ENCODE measurements at places on chromosomes 7 and 10. TPM values are rescaled to one million over a fixed set of nuclear protein-coding genes. Genes with fewer than 3 reads are reported as not detected.
A peak's percentile ranks its signal among the peaks of the same experiment; 100 is the strongest.

GRCh38 chr10:15067154-15067553 lies 21.4 kb downstream of the ACBD7 start:
- H3K36me3 ChIP-seq = no peaks in the 10 kb centered on the region
- no peak overlapping the region for H3K4me3 ChIP-seq
- DNase-seq = no peak
- H3K27ac ChIP-seq = no peak overlapping the region
- no peaks in the 10 kb centered on the region for H3K27me3 ChIP-seq
- H3K4me1 ChIP-seq = no peaks in the 10 kb centered on the region

- no peak overlapping the region for H3K27ac ChIP-seq
- no peak overlapping the region for H3K4me3 ChIP-seq
- no peak for DNase-seq
- no peaks in the 10 kb centered on the region for H3K36me3 ChIP-seq
- H3K4me1 ChIP-seq = no peaks in the 10 kb centered on the region
Observed at GRCh38 chr7:105906695-105907094, 30.3 kb upstream of the ATXN7L1 start.

The CCDC71L gene
- 70.9 TPM for total RNA-seq

DNA sequence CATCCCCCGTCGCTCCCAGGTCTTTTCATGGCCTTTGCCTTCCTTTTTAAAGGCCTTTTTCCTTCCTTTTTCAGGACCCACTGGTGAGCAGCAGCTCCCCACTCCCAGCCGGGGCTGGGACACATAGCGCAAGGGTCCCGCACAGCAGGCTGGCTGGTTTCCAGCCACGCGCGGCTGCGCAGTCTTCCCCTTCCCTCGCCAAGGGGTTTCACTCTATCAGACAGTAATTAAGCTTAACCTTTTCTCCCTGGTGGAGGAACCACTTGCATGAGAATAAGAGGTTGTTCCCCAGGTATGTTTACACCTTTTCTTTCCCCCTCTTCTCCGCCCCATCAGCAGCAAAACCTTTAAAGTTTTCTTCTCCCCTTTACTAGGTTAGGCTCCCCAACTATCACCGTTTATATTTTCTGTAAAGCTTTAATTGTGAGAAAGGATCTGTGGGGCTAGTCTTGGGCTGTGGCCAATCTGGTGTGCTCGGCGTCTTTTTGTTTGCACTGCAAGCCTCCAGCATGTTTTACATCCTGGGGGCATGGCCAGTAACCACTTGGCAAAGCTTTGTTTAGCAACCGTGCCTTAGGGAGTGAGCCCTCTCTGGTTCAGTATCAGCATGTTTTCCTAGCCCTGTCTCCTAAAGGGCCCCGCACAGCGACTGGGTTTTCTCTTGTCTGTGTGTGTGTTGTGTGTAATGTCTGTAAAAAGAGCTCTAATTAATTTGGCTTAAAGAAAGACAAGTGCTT lies 219.6 kb downstream of the PHF14 start:
- H3K36me3 ChIP-seq = no peaks in the 10 kb centered on the region
- no peak for DNase-seq
- no peak overlapping the region for H3K4me3 ChIP-seq
- H3K4me1 ChIP-seq = no peaks in the 10 kb centered on the region
- H3K27me3 ChIP-seq = no peaks in the 10 kb centered on the region

The JAZF1 gene
- total RNA-seq = 22.4 TPM

The ITGA8 gene
- total RNA-seq = 18.8 TPM

The COL17A1 gene
- total RNA-seq = 1.8 TPM

DNA sequence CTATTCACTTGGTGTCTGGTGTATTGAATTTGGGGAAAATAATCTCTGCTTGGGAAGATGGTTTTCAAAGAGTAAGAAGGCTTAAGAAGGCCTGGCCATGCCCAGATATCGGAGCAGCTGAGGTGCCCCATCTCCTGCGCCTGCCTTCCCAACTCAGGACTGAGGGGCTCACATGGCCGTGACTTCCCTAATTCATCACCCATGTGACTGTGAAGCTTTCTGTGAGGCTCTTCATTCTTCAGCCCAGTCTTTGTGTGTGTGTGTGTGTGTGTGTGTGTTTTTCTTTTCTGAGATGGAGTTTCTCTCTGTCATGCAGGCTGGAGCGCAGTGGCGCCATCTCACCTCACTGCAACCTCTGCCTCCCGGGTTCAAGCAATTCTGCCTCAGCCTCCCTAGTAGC lies 53.2 kb downstream of the PROSER2 start:
- no peak overlapping the region for H3K27ac ChIP-seq
- peak; percentile 23 for DNase-seq
- H3K27me3 ChIP-seq = no peaks in the 10 kb centered on the region
- H3K4me3 ChIP-seq = no peak overlapping the region

GRCh38 chr10:101856626-101857025 lies 13.0 kb upstream of the KCNIP2 start:
- no peak overlapping the region for H3K4me3 ChIP-seq
- peaks cover 15% of the 10 kb centered on the region for H3K4me1 ChIP-seq
- DNase-seq = no peak
- H3K36me3 ChIP-seq = peaks cover 31% of the 10 kb centered on the region

GRCh38 chr7:108464743-108465142 lies 8.5 kb upstream of the NRCAM start:
- no peak for DNase-seq
- H3K27ac ChIP-seq = no peak overlapping the region
- no peaks in the 10 kb centered on the region for H3K36me3 ChIP-seq
- H3K4me1 ChIP-seq = peaks cover 5% of the 10 kb centered on the region

The EPO gene
- total RNA-seq = not detected

The AS3MT gene
- 19.0 TPM for total RNA-seq

GRCh38 chr7:157679607-157680006 lies 342.8 kb downstream of the DNAJB6 start:
- peak; percentile 62 for DNase-seq
- no peak overlapping the region for H3K27ac ChIP-seq
- H3K27me3 ChIP-seq = peaks cover 100% of the 10 kb centered on the region
- no peaks in the 10 kb centered on the region for H3K36me3 ChIP-seq

GRCh38 chr10:129507216-129507889 lies 40.3 kb downstream of the MGMT start:
- no peaks in the 10 kb centered on the region for H3K4me1 ChIP-seq
- no peaks in the 10 kb centered on the region for H3K27me3 ChIP-seq
- no peak overlapping the region for H3K27ac ChIP-seq

DNA sequence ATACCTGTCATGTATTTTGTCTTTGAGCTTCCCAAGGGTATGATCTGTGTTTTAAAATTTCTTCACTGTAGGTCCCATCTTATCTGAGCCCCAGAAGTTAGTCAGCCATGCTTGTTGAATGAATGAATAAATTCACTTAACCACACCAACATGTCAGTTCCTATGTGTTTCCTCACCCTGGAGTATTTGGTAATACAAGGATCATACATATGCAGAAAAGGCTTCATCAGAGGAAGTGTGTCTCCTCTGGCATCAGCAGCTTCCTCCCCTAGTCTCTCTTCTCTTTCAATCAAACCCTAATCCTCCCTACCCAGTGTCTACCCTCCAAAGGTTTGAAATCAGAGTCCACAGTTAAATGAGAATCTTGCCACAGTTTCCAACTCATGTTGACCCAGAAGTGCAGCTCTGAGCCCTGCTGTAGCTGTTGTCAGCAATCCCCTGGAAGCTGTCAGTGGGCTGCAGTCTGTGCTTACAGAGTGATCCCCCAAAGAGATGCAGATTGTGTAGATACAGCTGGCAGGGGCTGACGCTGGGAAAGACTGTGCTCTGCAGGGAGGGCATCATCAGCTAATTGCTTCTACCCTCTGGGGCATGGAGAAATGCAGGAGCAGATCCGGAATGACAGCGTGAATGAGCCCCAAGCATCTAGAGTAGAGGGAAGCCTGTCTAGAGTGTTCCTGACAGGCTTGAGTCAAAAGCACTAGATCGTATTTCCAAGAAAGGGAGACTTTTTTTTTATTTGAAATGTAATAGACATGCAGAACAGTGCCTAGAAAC lies 105.0 kb upstream of the WDR11 start:
- H3K27me3 ChIP-seq = no peaks in the 10 kb centered on the region
- no peak overlapping the region for H3K27ac ChIP-seq
- H3K4me1 ChIP-seq = peaks cover 6% of the 10 kb centered on the region
- DNase-seq = no peak

- H3K27me3 ChIP-seq = no peaks in the 10 kb centered on the region
- no peak overlapping the region for H3K4me3 ChIP-seq
- no peaks in the 10 kb centered on the region for H3K4me1 ChIP-seq
- no peaks in the 10 kb centered on the region for H3K36me3 ChIP-seq
- no peak for DNase-seq
Observed at GRCh38 chr7:78967046-78967445, 486.4 kb downstream of the MAGI2 start.

DNA sequence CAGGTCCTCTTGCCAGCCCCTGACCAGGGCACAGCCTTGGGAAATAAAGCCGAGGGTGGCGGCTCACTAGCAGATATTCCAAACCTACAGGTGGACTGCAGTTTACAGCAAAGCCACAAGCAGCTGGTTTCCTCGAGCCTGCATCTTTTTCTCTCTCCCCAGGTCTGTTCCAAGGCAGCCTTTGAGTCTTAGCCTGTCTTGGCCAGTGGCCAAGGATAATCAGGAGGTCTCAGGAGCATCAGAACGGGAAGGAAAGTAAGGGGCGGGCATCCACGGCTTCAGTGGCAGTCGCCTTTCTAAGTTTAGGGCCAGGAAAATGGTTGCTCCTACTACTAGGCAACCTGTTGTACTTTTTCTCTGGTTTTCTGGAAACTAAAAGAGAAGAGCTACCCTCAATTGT lies 219.7 kb upstream of the ZMIZ1 start:
- H3K27ac ChIP-seq = no peak overlapping the region
- H3K36me3 ChIP-seq = no peaks in the 10 kb centered on the region

The GFRA1 gene
- 36.5 TPM for total RNA-seq

- H3K36me3 ChIP-seq = no peaks in the 10 kb centered on the region
- no peak overlapping the region for H3K4me3 ChIP-seq
- no peaks in the 10 kb centered on the region for H3K27me3 ChIP-seq
- no peak for DNase-seq
- H3K27ac ChIP-seq = no peak overlapping the region
Observed at GRCh38 chr7:78134256-78134655, 335.7 kb downstream of the PHTF2 start.

GRCh38 chr7:106616708-106617051 lies 44.3 kb downstream of the CCDC71L start:
- no peak for DNase-seq
- no peaks in the 10 kb centered on the region for H3K27me3 ChIP-seq
- H3K27ac ChIP-seq = no peak overlapping the region
- peaks cover 9% of the 10 kb centered on the region for H3K4me1 ChIP-seq

- H3K27ac ChIP-seq = no peak overlapping the region
- peaks cover 46% of the 10 kb centered on the region for H3K27me3 ChIP-seq
- no peaks in the 10 kb centered on the region for H3K36me3 ChIP-seq
- no peak overlapping the region for H3K4me3 ChIP-seq
- H3K4me1 ChIP-seq = peaks cover 13% of the 10 kb centered on the region
Observed at GRCh38 chr7:128904381-128905197, 5.9 kb downstream of the KCP start.

GRCh38 chr10:47458466-47459154 lies 25.3 kb downstream of the ANXA8 start:
- H3K4me3 ChIP-seq = no peak overlapping the region
- H3K27me3 ChIP-seq = no peaks in the 10 kb centered on the region
- H3K36me3 ChIP-seq = no peaks in the 10 kb centered on the region
- DNase-seq = no peak
- H3K4me1 ChIP-seq = no peaks in the 10 kb centered on the region

The GPR37 gene
- total RNA-seq = 5.1 TPM

DNA sequence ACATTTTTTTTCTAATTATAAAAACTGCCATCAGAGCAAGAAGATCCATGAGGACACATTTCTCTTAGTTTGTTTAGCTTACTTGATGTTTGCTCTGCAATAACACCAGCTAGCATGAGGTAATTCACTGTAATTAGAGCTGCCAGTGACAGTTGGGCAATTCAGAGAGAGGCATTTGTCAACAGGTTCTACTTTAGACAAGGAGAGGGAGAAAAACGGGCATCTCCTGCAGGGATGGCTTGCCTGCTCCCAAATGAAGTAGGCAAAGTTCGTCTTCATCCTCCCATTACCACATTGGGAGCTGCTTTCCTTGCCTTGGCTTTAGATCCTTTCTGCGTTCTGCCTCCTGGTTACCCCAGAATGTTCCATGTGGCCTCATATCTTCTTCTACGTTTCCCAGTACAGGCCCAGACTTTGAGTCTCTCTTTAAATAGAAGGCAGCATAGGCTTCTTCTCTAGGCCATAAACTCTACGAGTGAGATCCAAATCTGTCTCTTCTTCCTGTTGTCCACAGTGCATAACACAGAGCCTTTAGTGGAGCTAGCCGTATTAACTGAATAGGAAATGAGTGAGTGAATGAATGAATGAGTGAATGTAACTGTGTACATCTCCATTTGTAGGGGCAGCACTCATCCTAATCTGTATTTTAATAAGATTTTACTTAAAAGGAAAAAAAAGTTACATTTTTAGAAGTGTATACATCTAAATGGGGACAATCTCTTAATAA lies 21.2 kb downstream of the ASB15 start:
- H3K36me3 ChIP-seq = no peaks in the 10 kb centered on the region

- no peaks in the 10 kb centered on the region for H3K4me1 ChIP-seq
- H3K4me3 ChIP-seq = no peak overlapping the region
- H3K27me3 ChIP-seq = no peaks in the 10 kb centered on the region
- no peaks in the 10 kb centered on the region for H3K36me3 ChIP-seq
- DNase-seq = no peak
Observed at GRCh38 chr7:83466956-83467355, 182.0 kb downstream of the SEMA3E start.

DNA sequence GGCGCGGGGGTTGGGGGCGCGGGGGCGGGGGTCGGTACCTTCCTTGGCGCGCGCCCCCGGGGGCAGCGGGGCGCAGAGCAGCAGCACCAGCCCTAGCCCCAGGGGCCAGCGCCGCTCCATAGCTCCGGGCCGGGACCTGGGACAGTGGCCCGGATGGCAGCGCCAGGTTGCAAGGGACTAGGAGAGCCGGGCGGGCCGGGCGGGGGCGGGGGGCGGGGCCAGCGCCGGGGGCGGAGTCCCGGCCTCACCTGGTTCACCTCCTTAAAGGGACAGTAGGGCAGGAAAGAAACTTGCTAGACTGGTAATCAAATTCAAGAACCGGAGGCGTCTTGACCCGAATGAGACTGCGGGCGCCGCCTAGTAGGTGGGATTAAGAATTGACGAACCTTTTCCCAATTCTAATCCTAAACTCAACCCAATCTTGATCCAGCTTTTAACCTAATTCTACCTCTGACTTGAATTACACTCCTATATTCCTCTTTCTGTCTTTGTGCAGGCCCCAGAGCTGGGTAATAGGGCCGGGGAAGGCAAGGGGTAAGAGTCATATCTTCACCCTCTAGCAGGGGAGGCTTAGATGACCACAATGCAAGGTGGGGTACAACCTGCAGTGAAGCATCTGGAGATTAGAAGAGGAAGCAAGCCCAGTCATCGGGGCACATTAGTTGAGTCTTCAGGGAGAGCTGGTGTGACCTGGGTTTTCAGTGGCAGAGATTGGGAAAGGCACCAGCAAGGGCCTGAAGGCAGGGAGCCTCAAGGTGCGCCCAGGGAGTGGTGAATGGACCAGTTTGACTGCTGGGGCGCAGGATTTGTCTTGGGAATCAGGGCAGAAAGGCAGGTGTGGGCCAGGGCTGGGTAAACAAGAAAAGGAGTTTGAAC lies at the start of gene EPHA1:
TSS of gene EPHA1 (minus strand) at position 171 of the 876 bp plus-strand sequence. CDS start at position 120, 51 bp downstream.
- no peaks in the 10 kb centered on the region for H3K36me3 ChIP-seq
- peaks cover 32% of the 10 kb centered on the region for H3K4me1 ChIP-seq
- H3K27ac ChIP-seq = peak within 1 kb of the TSS; percentile 77
- DNase-seq = no peak
- no peaks in the 10 kb centered on the region for H3K27me3 ChIP-seq
- peak within 1 kb of the TSS; percentile 70 for H3K4me3 ChIP-seq
